Stimulated activated CD8-positive, alpha-beta memory T cell treated with anti-CD3 and anti-CD28 coated beads, Interleukin-2, amount 100 ng/mL, for 48 hours (primary cell): ENCODE measurements at places on chromosomes 7 and 10.

- no peak for DNase-seq
Observed at GRCh38 chr7:137930581-137930980, 71.3 kb downstream of the CREB3L2 start.

DNA sequence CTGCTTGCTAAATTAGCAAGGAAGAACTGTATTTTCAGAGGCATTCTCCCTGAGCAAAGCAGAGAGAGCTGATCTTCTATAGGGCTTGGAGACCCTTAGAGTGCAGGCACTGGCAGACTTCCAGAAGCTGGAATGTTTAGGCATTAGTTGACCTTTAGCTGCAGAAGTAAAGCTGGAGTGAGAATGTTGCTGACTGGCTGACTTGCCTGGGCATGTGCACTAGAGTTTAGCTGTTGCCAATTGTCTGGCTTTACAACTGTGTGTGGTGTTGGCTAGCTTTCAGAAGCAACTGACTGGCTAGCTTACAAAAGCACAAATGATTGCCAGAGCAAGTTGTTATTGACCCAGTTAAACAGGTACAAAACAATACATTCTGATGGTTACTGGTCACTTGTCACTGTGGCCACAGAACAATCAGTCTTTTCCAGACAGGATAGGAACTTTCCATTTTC is 25.1 kb downstream of the FAM13C start:
- DNase-seq: no peak

DNA sequence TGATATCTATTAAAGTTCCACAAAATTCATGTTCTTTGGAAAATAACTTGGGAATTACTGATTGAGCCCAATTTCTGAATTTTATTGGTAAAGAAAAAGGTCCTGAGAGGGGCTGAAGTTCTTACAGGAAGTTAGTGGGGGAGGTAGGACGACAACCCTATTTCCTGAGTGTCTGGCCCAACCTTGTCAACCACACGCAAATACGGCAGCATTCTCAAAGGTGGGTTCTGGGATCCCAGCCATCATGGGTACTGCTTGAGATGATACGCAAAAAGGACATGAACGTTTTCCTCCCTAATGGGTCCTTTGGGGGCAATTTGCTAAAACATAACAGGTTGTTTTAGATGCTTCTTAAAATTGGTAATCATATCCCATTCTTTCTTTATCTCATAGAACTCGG is 2.7 kb upstream of the PDCD4 start:
- no peak for DNase-seq

- no peak for DNase-seq
Observed at GRCh38 chr10:60276232-60276631, 113.4 kb downstream of the ANK3 start.

DNA sequence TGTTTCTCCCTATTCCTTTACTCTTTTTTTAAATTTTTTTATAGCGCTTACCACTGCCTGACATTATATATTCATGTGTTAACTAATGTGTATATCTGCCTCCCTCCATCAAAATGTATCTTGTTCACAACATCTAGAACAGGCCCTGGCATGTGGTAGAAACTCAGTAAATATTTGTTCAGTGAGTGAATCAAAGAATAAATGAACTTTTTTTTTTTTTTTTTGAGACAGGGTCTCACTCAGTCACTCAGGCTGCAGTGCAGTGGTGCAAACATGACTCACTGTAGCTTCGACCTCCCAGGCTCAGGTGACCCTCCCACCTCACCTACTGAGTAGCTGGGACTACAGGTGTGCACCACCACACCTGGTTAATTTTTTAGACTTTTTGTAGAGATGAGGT is 7.5 kb upstream of the CALD1 start:
- DNase-seq: no peak

GRCh38 chr7:148187471-148187870 is 403.1 kb upstream of the C7orf33 start:
- no peak for DNase-seq

DNA sequence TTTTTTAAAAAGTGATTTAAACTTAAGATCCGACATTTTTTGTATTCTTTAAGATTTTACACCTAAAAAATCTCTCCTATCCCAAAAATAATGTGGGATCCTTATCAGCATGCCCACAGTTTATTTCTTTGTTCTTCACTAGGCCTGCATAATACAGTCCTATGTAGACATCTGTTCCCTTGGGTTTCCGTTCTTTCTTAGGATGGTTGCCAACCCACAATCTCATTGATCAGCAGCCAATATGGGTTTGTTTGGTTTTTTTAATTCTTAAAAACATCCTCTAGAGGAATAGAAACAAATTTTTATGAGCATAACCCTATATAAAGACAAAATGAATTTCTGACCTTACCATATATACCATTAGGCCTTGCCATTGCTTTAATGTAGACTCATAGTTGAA is 8.4 kb upstream of the HBP1 start:
- DNase-seq: no peak

DNA sequence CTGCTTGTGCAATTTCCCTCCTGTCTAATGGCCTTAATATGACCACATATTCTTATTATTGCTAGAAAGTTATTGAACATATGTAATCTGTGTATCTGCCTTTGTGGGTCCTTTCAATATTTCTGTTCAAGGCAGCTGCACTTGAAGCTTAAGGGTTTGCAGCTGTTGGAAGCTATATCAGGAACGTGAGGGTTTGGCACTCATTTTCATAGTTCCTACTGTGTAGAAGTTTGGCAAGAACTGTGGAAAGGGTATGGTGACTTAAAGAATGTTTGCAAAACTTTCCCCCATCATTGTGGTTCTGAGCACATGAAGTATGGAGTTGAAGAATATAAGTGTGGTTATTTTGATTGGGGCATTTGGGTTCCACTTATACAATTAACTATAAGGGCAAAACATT is 144.7 kb upstream of the SEMA3A start:
- no peak for DNase-seq

GRCh38 chr10:93469454-93469853 is 12.7 kb downstream of the MYOF start:
- no peak for DNase-seq

- DNase-seq: no peak
Observed at GRCh38 chr7:121167971-121168370, 160.8 kb upstream of the WNT16 start.
